ENCODE measurements at places on chromosomes 3 and 15.
A peak's percentile ranks its signal among the peaks of the same experiment; 100 is the strongest.

- DNase-seq = peak; percentile 20
These were observed 6.8 kb upstream of the PKM start for GRCh38 chr15:72237853-72238224.

DNA sequence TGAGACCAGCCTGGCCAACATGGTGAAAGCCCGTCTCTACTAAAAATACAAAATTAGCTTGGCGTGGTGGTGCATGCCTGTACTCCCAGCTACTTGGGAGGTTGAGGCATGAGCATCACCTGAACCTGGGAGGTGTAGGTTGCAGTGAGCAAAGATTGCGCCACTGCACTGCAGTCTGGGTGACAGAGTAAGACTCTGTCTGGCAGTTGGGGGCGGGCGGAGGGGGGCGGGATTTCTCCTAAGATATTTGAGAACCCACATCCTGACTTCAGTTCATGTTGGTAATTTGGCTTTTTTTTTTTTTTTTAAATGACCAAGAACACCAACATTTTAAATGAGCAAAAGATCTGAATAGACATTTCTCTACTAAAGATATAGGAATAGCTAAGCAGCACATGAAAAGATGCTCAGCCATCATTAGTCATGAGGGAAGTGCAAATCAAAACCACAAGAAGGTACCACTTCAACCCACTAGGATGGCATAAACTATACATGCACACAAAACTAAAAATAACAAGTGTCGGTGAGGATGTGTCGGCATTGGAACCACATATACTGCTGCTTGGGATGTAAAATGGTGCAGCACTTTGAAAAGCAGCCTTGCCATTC, 75.6 kb upstream of the LMOD3 start:
- no peak for DNase-seq

- no peak for DNase-seq
These were observed 690.7 kb upstream of the ZNF385D start for GRCh38 chr3:22441711-22442110.

DNA sequence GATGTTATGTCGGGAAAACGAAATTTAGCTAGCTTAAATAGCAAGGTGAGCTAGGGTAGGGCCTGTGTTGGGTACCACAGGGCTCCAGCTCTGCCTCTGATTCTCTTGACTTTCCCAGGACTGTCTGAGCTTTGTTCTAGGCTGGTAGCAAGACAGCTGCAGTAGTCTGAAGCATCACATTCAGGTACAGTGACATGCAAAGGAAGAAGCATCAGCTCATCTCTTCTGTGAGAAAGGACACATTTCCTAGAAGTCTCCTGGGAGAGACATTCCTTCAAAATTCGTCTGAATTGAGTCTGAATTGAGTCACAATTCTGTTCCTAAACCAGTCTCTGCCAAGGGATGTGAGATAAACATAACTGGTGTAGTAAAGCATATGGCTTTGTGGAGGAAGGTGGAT, 8.5 kb upstream of the UBXN7 start:
- DNase-seq = no peak

DNA sequence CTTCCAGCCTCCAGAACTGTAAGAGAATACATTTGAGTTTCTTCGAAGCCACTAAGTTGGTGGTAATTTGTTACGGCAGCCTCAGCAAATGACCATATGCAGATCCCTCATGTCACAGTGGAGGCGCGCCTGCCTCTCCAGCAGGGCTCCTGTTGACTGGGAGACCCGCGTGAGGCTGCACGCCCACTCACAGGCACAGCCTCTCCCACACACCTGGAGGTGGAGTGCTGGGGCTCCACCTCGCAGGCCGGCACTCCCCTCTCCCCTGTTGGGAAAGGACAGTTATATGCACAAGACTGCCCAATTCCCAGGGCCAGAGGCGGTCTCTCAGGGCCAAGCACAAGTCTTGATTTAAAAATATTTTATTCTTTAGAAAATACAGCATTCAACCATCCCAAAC, 2.8 kb upstream of the TLR9 start:
- no peak for DNase-seq

DNA sequence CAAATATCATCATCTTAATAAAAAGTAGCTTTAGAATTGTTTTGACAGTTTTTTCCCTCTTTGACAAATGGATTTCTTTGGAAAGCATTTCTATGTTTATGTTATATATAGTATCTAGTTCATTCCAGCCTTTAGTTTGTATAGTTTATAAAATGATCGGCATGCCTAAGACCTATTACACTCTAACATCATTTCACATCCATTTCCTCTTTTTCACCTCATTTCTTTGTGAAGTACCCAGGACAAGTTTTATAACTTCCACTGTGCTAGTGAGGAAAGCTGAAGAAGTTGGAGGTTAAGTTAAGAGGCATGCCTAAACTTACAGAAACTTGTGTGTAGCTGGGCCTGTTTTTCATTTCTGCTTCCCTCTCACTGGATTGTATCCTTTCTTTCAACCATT, 178.4 kb downstream of the TP63 start:
- no peak for DNase-seq

- no peak for DNase-seq
These were observed 20.6 kb upstream of the RBM5 start for GRCh38 chr3:50068134-50068533.

DNA sequence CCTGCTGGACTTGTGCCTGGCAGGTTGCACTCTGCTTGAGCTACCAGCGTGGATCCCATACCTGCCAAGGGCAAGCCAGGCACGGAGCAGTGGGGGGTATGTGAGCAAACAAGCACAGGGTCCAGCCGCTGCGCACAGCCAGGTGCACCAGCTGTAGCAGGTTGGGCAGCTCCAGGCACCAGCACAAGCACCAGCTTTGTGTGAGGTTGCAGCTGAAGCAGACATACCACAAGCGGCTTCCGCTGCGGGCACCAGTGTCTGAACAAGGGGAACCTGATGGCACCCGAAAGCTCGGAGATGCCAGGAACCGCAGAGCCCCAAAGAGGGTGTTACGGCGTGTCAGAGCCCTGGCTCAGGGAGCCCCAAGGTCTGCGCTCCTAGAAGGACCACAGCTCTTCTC, 472.7 kb upstream of the ARL6 start:
- no peak for DNase-seq

GRCh38 chr15:90002428-90002844, 1.3 kb downstream of the ZNF710 start:
- peak; percentile 79 for DNase-seq

DNA sequence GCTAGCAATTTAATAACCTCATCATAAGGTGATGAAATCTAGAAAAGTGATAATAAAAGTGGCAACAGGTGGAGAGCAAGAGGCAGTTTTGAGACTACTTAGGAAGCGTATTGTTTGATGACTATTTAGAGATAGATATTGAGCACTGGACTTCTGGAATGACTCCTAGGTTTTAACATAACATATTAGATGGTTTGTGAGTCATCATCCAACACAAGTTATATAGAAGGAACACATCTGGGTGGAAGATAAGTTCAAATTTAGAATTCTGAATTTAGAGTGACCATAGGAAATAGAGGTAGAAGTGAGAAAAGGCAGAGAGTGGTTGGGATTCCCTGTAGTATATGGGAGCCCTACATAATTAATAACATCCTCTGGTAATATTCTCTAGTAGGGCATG, 282.8 kb upstream of the ALCAM start:
- no peak for DNase-seq

GRCh38 chr15:48868023-48868422, 9.9 kb upstream of the EID1 start:
- DNase-seq = peak; percentile 7

DNA sequence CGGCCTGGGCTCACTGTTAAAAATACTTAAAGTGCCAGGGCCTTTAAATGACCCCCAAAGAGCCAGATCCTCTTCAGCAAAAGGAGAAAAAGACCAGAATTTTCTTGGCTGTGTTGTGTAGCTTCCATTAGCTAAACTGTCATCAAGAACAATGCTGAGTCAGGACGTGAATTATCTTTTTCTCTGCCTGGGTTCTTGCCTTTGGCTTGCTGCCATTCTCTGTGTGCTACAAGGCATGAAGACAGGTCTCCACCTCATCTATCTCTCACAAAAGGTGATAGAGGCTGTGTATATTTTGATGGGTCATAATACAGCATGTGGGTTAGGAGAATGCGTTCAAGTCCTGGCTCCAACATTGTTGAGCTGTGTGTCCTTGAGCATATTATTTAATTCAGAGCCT, 52.4 kb upstream of the SELENOK start:
- no peak for DNase-seq

DNA sequence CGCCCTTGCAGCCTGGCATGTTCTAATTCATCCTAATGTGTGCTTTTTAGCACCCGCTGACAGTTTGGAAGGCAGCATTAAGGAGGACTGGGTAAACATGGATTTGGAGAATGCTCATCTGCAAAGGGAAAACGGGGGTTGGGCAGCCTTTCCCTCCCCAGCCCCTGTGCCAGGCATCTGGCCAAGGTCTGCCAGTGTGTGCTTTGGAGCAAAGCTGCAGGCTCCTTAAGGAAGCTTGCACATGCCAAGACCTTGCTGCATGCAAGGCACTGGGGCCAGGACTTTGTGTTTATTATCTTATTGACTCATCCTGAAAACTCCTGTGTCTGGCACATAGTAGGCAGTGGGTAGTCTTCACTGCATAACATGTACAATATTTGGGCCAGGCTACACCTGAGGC, 20.1 kb downstream of the FAM3D start:
- DNase-seq = no peak

- no peak for DNase-seq
These were observed 616.0 kb upstream of the TBL1XR1 start for GRCh38 chr3:177813322-177813721.

DNA sequence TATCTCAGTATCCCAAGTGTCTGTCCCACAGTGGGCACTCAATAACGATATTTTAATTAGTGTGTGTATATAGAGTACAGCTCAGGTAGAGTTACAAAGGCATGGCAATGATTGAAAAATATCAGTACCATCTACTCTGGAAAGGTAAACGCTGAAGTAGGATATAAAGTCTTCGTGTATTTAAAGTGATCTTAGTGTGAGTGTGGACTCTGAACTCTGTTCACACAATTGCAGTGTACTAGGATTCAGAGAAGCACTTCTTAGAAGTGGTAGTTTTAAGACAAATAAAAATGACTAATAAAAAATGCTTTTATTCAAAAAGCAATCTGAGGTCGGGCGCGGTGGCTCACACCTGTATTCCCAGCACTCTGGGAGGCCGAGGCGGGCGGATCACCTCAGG, 62.9 kb upstream of the RAP2B start:
- DNase-seq = no peak

DNA sequence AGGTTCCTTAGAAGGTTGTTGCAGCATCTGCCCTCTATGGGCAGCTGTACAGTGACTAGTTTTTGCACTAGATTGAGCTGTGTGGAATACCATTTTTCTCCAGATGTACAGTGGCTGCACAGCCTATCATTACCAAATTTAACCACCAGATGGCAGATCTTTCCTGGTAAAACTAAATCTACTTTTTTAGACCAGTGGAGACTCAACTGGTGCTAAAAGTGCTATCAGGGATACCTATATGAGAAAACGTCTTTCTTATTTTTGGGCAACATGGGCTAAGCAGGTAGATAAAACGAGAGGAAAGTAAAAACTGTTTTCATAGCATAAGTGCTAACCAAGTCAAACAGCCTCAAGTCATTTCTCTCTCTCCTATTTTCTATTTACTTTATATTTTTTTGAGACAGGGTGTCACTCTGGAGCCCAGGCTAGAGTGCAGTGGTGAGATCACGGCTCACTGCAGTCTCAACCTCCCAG, 21.2 kb downstream of the IGSF10 start:
- DNase-seq = peak; percentile 76

DNA sequence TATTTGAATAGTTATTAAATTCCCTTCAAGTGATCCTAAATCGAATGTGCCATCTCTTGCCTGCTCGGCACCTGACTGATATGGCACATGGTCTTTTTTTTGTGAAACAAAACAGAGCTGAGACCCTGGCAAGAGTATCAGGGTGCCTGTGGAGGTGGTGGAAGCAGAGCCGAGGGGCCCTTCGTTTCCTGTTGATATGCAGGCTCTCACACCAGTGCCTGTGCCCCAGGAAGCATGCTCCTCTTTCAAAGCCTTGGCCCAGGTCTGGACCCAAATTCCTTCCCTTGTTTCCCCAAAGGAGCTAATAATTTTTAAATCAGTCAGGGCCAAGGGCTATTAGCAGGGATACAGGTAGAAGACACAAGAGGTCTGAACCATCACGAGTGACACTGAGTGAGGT, 21.5 kb upstream of the MRPS22 start:
- no peak for DNase-seq

DNA sequence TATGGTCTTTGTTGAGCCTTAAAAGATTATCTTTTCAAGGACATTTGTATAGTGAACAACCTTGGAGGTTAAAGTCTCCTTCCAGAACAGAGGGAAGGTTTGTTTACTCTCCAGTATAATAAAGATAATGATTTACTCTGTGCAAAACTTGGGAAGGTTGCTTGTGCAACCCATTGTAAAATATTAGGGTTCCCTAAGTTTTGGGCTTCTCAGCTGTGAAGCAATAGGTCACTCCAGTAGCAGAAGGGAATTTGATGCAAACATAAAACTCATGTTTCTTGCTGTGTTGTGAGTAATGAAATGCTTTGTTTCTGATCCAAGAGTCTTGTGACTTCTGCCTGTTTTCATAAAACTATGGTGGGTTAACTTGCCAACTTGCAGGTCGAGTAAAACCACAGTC, 177.5 kb downstream of the SUCNR1 start:
- DNase-seq = no peak

DNA sequence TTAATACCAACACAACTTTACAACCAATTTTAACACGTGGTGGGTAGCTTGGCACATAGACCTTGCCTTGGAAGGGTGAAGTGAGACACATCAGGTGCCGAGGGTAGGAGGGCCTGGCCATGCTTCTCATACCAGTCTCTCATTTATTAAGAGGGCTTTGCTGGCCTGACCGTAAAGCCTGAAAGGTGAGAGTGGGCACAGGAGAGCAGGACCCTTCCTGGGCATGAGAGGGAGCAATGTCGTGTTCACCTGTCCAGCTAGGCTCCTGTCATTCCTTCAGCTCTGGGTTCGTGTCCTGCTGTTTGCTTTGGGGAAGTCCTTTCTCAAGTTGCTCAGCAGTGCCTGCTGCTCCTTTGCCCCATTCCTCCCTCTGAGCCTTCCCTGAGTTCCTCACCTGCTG, 294.4 kb downstream of the EPHB1 start:
- DNase-seq = no peak

GRCh38 chr15:25824618-25825017, 38.5 kb downstream of the ATP10A start:
- no peak for DNase-seq

GRCh38 chr3:186133980-186134379, 25.1 kb upstream of the ETV5 start:
- no peak for DNase-seq

DNA sequence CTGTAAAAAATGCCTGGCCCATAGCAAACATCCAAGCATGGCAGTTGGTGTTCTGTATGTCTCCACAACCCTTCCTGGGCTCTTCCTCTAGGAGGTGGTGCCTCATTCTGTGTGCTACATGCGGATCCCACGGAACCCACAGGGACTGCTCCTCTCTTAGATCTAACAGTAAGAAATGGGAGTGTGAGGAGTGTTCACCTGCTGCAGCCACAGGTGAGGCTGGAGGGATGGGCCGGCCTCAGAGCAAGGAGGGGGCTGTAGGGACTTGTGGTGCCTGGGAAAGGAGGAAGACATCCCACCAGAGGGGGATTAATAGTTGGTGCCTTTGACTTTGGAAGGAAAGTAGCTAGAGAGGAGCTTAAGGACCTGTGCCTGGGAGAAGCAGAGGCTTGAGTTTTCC, 22.2 kb downstream of the SEMA3G start:
- DNase-seq = no peak

Measured in NB4 (cell line).